Lower leg skin (tissue), 4 donors: ENCODE measurements at places on chromosomes 12 and 14. TPM values are rescaled to one million over a fixed set of nuclear protein-coding genes. Genes with fewer than 3 reads are reported as not detected.

The SERPINA4 gene
- not detected for total RNA-seq

The PRIMA1 gene
- total RNA-seq = 2.6 TPM

The P2RX2 gene
- total RNA-seq = not detected

The INSM2 gene
- not detected for total RNA-seq

The TMEM233 gene
- 0.06 TPM for total RNA-seq

The KLHDC1 gene
- 5.6 TPM for total RNA-seq

The FLRT2 gene
- total RNA-seq = 19.5 TPM

The GCN1 gene
- total RNA-seq = 37.8 TPM

The GYS2 gene
- total RNA-seq = not detected

The KRT2 gene
- 2,212 TPM for total RNA-seq

The GLS2 gene
- total RNA-seq = 7.0 TPM

The KLRK1 gene
- total RNA-seq = not detected

- no peak for DNase-seq
These were observed 35.9 kb upstream of the CEP83 start for GRCh38 chr12:94495445-94496115.

GRCh38 chr14:75134644-75135043, 7.8 kb upstream of the NEK9 start:
- DNase-seq = no peak

DNA sequence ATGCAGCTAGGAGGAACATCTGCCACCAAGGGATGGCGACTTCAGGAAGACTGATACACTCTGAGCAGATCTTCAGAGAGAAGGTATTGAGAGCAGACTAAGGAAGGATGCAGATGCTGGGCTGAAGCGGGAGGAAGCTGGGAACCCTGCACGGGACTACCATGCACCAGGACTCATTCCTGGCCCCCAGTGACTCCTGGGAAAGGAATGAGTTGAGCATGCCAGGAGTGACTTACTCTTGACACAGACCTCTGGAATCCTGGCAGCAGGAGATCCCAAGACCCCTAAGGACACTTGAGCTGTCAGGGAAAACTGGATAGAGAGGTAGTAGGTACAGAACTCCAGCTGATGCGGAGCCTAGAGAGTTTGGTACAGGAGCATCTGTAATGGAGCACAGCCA, 336.1 kb downstream of the RPS29 start:
- DNase-seq = no peak

DNA sequence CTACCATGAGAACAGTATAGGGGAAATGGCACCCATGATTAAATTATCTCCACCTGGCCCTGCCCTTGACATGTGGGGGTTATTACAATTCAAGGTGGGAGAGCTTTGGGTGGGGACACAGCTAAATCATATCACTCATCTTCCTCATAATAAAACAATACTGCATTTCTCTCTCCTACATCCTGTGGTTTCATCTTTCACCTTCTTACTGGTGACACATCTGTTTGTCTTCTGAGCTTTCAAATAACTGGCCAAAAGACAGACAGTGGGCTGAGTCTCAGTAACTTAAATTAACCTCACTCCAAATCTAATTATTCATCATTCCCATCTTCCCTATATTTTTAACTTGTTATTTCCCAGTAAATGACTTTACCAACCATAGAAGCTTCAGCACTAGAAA, 729.7 kb upstream of the USP15 start:
- DNase-seq = no peak

DNA sequence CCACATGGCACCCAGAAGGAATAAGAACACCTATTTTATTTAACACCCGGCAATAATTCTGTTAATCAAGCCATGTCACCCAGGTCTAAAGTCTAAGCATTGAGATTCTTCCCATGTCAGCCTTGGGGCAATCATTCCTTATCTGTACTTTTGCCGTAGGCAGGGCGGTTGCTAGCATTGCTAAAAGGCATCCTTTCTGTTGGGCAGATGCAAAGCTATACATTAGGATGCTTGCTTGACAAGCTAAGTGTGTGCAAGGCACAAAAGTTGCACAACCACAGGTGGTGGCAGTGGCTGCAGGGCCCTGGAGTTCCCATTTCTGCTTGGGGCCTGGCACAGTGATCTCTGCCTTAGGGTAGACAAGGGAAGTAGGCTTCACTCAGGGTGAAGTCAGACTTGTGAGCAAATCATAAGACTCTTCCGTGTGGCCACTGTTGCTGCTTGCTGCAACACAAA, 12.5 kb upstream of the GALNT6 start:
- DNase-seq = peak; percentile 77

DNA sequence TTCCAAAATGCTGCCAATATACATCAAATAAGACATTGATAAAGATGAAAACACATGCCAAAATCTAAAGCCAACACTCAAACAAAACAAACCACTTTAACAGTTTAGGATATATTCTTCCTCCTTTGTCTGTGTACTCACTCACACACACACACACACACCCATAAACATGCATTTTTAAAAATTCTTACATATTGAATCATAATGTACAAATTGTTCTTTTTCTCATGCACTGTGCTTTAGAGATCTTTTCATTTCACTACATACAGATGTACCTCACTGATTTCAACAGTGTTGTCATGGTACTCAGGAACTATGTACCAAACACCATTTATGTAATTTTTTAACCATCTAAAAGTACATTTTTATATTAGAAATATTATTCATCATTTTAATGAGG, 9.5 kb upstream of the RERG start:
- no peak for DNase-seq

DNA sequence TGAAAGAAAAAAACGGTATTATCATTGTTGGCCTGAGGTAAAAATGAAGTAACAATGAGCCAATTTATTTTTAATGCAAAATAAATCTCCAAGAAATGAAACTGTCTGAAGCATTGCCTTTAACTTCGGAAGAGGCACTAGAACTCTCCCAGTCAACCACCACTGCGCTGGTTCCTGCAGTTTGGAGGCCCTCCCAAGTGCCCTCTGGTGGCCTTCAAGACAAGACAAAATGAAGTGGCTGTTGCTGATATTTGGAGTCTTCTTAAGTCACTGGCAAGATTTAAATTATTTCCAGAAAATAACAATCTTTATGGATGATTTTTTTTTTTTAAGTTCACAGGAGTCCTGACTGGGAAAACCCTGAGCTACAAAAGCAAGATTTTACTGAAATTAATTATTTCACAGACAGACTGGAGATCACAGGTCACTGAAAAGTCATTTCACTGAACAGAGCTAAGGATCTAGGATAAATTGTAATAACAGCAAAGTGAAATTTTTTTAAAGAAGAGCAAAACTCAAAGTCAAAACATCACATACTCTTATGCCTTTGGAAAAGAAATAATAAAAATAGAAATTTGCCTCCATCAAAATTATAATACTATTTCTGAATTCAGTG, 58.2 kb downstream of the DICER1 start:
- DNase-seq = peak; percentile 60

- DNase-seq = no peak
These were observed 5.5 kb downstream of the DDIT3 start for GRCh38 chr12:57514720-57515407.

- DNase-seq = no peak
These were observed 3.6 kb upstream of the CLEC4E start for GRCh38 chr12:8544295-8544694.

GRCh38 chr14:104881369-104881979, 16.4 kb downstream of the CEP170B start:
- DNase-seq = no peak

- DNase-seq = no peak
These were observed 953 bp upstream of the SNRPF start for GRCh38 chr12:95857799-95858198.

- no peak for DNase-seq
These were observed 1419.4 kb downstream of the FSCB start for GRCh38 chr14:43087666-43088065.

GRCh38 chr12:130429656-130430505, 92.2 kb downstream of the PIWIL1 start:
- DNase-seq = peak; percentile 82

DNA sequence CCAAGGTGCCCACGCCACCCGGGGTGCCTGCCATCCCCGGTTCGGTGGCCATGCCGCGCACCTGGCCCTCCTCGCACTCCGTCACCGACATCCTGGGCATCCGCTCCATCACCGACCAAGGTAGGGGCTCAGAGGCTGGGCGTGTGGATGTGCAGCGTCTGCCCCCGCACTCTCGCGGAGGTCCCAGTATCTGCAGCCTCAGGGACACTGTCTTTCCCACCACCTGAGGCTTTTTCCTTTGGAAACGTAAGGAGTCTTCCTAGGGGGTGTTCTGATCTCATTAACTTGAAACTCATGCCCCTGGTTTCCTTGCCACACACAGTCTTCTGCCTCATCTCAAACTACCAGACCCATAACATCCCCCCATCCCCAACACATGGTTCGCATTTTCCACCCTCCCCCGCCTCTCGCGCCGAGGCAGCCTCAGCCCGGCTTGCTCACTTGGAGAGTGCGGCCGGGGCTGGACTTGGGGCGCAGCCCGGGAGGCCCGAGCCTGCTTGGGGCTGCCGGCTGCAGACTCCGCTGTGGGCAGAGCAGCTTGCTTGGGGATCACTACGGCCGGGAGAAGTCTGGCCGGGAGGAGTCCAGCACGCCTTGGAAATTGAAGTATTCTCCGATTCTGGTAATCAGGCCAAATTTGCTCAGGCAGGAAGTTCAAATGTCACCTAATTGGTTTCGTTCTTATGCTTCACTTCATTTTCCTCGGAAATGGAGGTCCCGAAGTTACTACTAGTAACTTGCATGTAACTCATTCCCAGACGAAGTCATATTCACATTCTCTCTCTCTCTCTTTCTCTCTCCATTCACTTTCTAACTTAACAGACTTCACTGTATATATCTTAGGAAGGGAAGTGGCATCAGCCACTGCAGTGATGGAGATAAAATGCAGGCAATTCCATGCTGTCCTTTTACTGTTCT, 2.0 kb downstream of the PAX9 start:
- DNase-seq = no peak

DNA sequence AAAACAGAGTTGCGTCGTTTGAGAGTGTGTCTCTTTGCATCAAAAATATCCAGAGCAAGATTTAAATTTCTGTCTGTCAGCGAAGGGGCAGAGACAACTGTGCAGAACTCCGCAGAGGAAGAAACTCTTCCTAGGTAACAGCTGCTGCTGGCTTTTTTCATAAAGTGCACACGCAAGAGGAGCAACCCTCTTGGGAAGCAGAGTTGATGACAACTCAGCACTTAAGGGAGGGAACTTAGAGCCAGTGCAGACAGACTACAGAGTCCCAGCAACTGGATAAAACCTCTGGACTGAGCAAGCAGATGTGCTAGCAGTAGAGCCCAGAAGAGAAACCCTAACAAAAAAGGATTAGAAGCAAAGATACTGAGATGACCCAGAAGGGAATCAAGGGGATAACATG, 337.1 kb downstream of the PCNX1 start:
- no peak for DNase-seq

DNA sequence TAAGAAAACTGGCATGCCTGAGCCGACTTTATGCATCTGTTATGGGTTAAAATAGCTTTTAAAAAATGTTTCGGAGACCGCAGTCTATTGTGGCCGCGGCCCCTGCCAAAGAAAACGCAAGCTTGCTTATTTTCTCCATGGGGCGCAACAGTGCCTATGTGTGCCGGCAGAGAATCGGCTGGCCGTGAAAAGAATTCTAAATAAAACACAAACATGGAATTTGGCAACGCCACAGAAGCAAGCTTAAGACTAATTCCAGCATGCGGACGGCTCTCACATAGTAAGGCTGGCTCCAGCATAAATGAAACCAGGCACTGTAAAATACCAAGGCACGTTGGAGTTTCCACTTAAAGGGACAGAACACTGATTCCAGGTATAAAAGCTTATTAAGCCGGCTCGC, 56.7 kb downstream of the BCL11B start:
- no peak for DNase-seq

DNA sequence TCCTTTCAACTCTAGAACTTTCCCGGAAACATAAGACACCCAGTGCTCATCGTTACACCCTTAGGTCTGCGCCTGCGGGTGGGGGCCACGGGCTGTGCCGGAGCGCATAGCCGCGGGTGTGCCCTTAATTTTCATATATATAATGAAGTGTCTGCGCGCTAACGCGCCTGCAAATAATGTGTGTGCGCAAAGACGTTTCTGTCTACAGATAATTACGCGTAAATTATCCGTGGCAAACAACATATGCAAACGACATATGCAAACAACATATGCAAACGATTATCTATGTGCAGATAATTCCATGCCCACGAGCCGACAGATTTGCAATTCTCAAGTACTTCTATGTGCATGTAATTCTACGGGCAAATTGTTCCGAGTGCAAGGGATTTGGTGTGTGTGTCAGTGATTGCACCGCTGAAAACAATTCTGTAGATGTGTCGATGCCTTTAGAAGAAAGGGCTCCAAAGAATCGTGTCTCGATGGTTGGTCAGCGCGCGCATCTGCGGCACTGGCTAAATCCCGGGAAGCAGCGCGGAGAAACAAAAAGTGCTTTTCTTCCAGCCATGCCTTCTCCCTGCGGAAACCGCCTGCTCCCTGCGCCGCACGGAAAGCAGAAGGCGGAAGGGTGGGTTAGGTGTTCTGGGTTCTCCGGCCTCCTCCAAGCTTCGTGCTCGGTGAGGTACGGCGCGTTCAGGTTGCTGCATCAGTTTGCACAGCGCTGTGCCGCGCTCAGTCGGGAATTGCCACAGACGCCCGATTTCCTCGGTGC, 34.5 kb upstream of the TBX5 start:
- no peak for DNase-seq

- DNase-seq = no peak
These were observed 422.9 kb downstream of the SNAPC1 start for GRCh38 chr14:62185078-62185477.

DNA sequence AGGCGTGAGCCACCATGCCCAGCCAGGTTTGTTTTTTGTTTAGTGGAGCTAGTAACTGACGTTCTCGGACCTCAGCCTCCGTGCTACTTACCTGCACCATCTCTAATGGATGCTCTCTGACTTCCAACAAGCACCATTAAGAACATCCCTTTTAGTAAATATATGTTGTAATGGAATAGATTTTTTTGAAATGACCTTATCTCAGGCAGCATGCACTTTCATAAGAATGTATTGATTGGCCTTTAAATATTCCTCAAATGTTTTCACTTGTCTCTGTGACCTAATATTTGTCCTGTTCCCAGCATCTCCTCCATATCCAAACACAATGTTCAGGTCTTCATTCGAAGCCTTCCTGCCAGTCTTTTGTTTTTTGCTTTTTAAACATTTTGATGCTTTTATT, 51.7 kb downstream of the PLXNC1 start:
- DNase-seq = no peak

GRCh38 chr12:11765817-11766794, 116.6 kb downstream of the ETV6 start:
- DNase-seq = no peak

GRCh38 chr12:67826148-67826547, 163.1 kb upstream of the IFNG-AS1 start:
- no peak for DNase-seq

DNA sequence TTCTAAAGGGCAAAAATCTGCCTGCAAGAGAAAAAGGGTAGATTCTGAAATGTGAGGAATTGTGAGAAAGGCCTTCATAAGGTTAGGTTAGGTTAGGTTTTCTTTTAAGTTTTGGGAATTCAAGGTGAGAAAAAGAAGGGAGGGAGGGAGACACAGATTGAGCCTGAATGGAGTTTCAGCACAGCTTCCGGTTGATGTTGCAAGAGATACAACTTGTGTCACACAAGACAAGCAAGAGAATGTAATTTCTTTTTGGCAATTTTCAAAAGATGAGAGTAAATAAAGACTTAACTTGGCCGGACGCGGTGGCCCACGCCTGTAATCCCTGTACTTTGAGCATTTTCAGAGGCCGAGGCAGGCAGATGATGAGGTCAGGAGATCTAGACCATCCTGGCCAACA, 63.8 kb downstream of the CPSF2 start:
- DNase-seq = no peak

GRCh38 chr12:71662849-71663560, 643 bp downstream of the ZFC3H1 start:
- peak; percentile 93 for DNase-seq

GRCh38 chr14:81963846-81964245, 430.2 kb upstream of the SEL1L start:
- no peak for DNase-seq
